Foreskin keratinocyte (primary cell): ENCODE measurements at places on chromosomes 7 and 10. TPM values are rescaled to one million over a fixed set of nuclear protein-coding genes. Genes with fewer than 3 reads are reported as not detected.

Gene PNLIPRP2
- total RNA-seq: not detected in 2 replicates

Gene CTAGE15
- total RNA-seq: 0.14 and 2.5 TPM in 2 replicates

Gene ANKRD22
- total RNA-seq: 0.24 and 0.35 TPM in 2 replicates

Gene CSGALNACT2
- total RNA-seq: 12.5 and 13.1 TPM in 2 replicates

Gene SPDYE5
- total RNA-seq: not detected in 2 replicates

Gene LRRTM3
- total RNA-seq: not detected in 2 replicates

Gene AMZ1
- not detected in 2 replicates for total RNA-seq

Gene HOXA1
- 7.5 and 8.3 TPM in 2 replicates for total RNA-seq

Gene SNCG
- 1.5 and 1.7 TPM in 2 replicates for total RNA-seq

Gene ACSM6
- total RNA-seq: not detected in 2 replicates

Gene TAS2R41
- total RNA-seq: not detected in 2 replicates

Gene KLF14
- total RNA-seq: not detected in 2 replicates

Gene NPC1L1
- total RNA-seq: not detected in 2 replicates

Gene HOGA1
- total RNA-seq: 0.48 and 0.56 TPM in 2 replicates

Gene ABCC2
- total RNA-seq: 0.82 and 0.92 TPM in 2 replicates

Gene OR2A12
- total RNA-seq: not detected in 2 replicates

Gene GSAP
- 3.9 and 4.2 TPM in 2 replicates for total RNA-seq

Gene PON2
- total RNA-seq: 48.8 and 57.5 TPM in 2 replicates

Gene HOXA9
- 47.3 and 59.7 TPM in 2 replicates for total RNA-seq

Gene AKR1C8
- not detected in 2 replicates for total RNA-seq

Gene TMEM26
- not detected in 2 replicates for total RNA-seq

Gene LLCFC1
- total RNA-seq: not detected in 2 replicates

Gene YWHAG
- 195 and 216 TPM in 2 replicates for total RNA-seq

Gene PSMG3
- total RNA-seq: 56.4 and 59.7 TPM in 2 replicates

Gene ASZ1
- not detected in 2 replicates for total RNA-seq

Gene EGR2
- 0.03 TPM in 1 of 2 replicates, not detected in the other for total RNA-seq

Gene ASAH2
- 3.5 and 4.0 TPM in 2 replicates for total RNA-seq

Gene ZNF248
- total RNA-seq: 4.1 and 4.2 TPM in 2 replicates

Gene DDC
- not detected in 2 replicates for total RNA-seq

Gene LHFPL3
- total RNA-seq: not detected in 2 replicates

Gene PPIA
- total RNA-seq: 4,179 and 4,396 TPM in 2 replicates
